Mammary microvascular endothelial cell (primary cell): ENCODE measurements at places on chromosomes 12 and 14. TPM values are rescaled to one million over a fixed set of nuclear protein-coding genes. Genes with fewer than 3 reads are reported as not detected.

SMIM41 gene
- not detected in 2 replicates for total RNA-seq

NRXN3 gene
- total RNA-seq, result 0.27 and 0.49 TPM in 2 replicates

FGD4 gene
- 21.8 and 22.5 TPM in 2 replicates for total RNA-seq

CLEC7A gene
- not detected in 2 replicates for total RNA-seq

OR4E2 gene
- total RNA-seq, result not detected in 2 replicates

CATSPERB gene
- total RNA-seq, result under 0.01 TPM in 1 of 2 replicates, not detected in the other

PPFIA2 gene
- not detected in 2 replicates for total RNA-seq

FBRSL1 gene
- total RNA-seq, result 11.6 and 14.1 TPM in 2 replicates

TAS2R19 gene
- total RNA-seq, result 0.39 and 0.53 TPM in 2 replicates

PRPH gene
- not detected in 2 replicates for total RNA-seq

TTC6 gene
- not detected in 2 replicates for total RNA-seq

DIABLO gene
- total RNA-seq, result 60.7 and 63.3 TPM in 2 replicates

GALNT4 gene
- 9.3 and 11.1 TPM in 2 replicates for total RNA-seq

TAS2R30 gene
- total RNA-seq, result 0.05 and 0.20 TPM in 2 replicates

LRRK2 gene
- total RNA-seq, result 0.33 and 0.94 TPM in 2 replicates

GDF3 gene
- 0.67 and 0.74 TPM in 2 replicates for total RNA-seq

MIP gene
- total RNA-seq, result not detected in 2 replicates

CDKL1 gene
- total RNA-seq, result 9.6 and 10.4 TPM in 2 replicates

PLCZ1 gene
- total RNA-seq, result not detected in 2 replicates

GRIP1 gene
- not detected in 2 replicates for total RNA-seq

GALNT9 gene
- total RNA-seq, result 2.1 TPM in 1 of 2 replicates, not detected in the other

TEX22 gene
- total RNA-seq, result not detected in 2 replicates

FAM161B gene
- 1.5 and 1.7 TPM in 2 replicates for total RNA-seq

FERMT2 gene
- 115 and 121 TPM in 2 replicates for total RNA-seq

KIF21A gene
- total RNA-seq, result 3.8 and 5.8 TPM in 2 replicates

OAS1 gene
- 46.4 and 51.1 TPM in 2 replicates for total RNA-seq

DEPDC4 gene
- 0.39 TPM in 1 of 2 replicates, not detected in the other for total RNA-seq
